ENCODE measurements at places on chromosomes 5 and 9.

DNA sequence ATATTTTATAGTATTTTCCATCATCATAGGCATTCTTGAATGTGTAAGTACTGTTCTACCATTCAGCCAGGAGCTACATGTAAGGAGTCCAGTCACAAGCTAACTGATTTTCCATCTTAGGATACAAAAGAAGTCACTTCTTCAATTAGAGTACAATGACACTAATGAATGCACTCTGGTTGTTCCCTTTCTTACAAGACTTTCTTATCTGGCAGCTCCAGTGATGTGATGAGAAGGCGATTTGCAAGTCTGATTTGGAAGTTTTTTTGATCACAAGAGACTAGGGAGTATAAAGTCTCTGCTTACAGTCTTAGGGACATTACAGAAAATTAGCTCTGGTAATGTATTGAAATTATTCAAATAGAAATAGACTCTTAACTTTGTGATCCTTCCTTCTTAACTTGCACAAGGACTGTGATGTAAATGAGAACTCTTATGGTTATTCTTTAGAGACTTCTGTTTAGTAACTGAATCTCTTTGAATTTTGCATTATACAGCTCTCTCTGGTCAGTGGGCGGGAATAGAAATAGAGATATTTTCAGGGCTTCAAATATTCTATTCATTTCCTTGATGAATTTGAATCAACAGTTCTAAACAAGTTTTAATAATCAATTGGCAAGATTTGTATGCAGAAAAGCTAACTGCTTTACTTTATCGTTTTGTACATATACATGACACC, 130.4 kb upstream of the CDH6 start:
- no peak for DNase-seq

GRCh38 chr9:135797507-135798262, 95.7 kb downstream of the KCNT1 start:
- DNase-seq: peak; percentile 68

GRCh38 chr9:100697339-100697738, 119.5 kb downstream of the CAVIN4 start:
- no peak for DNase-seq

DNA sequence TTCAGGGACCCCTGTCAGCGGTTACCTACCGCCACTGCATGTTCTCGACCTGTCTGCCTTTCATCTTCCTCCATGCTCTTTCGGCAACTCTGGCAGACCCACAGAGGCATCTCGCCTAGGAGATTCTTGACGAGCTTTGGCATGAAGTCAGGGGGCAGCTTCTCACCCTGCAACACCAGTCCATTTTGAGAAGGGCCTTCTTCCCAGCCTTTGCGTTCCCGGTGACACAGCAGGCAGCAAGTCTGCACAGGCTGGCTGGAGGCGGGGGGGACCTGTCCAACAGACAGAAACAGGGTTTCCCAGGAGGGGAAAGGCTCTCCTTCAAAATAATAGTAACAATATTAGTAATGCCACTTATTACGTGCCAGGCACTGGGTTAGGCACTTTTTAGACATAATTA, 15.5 kb downstream of the FAM193B start:
- DNase-seq: no peak

- DNase-seq: no peak
These were observed 14.7 kb downstream of the PBX3 start for GRCh38 chr9:125761676-125762450.

DNA sequence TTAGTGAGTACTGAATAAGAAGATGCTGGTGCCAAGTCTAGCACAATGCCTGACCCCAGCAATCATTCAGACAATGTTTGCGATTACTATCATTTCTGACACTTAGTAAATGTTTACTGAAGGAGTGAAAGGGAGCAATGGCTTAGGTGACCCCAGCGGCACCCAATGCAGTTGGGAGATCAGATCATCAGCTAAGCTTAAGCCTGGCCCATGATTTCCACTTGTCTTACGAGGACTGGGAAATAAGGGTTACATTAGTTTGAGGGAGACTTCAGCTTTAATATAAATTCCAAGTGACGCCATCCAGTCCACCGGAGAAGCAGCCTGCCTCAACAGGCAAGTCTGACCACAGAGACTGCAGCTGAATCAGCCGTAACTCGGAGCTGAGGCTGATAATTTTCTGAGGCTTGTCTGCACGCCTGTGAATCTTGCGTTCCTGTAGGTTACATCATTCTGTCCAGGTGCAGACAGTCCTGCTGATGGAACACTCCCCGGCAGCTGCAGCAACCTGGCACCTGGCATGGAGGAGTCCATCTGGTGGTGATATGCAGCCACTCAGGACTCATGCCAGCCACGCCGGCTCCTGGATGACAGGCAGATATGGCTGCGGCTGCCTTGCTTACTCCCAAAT, 34.9 kb upstream of the FGF1 start:
- peak; percentile 83 for DNase-seq

GRCh38 chr5:56810826-56811225, 4.5 kb upstream of the MAP3K1 start:
- no peak for DNase-seq

Data from left ventricle myocardium superior (tissue), 1 donor.